ENCODE measurements at places on chromosomes 16 and 17.
A peak's percentile ranks its signal among the peaks of the same experiment; 100 is the strongest.

GRCh38 chr17:74677558-74678466 is 34.9 kb downstream of the CD300LF start:
- no peak overlapping the region for H3K4me3 ChIP-seq
- H3K27ac ChIP-seq = no peak overlapping the region
- peaks cover 5% of the 10 kb centered on the region for H3K4me1 ChIP-seq
- no peaks in the 10 kb centered on the region for H3K36me3 ChIP-seq
- H3K27me3 ChIP-seq = peaks cover 29% of the 10 kb centered on the region

- no peaks in the 10 kb centered on the region for H3K27me3 ChIP-seq
- H3K27ac ChIP-seq = peak overlapping the region; percentile 94
- DNase-seq = no peak
These were observed 943 bp upstream of the PIP4K2B start for GRCh38 chr17:38800237-38800760.

DNA sequence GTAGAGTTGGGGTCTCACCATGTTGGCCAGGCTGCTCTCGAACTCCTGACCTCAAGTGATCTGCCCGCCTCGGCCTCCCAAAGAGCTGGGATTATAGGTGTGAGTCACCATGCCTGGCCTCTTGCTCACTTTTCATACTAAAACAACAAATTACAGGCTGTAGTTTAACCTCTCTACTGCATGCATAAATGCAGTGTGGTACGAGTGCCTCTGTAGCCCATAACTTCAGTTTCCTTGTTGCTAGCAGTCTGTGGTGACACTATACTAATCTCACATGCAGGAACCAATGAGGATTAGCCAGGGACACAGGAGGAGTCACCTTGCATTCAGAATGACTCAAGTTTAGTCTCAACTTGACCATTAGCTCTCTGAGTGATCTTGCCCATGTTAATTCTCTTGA is 20.1 kb downstream of the HMOX2 start:
- H3K4me1 ChIP-seq = peaks cover 16% of the 10 kb centered on the region
- no peak for DNase-seq
- no peaks in the 10 kb centered on the region for H3K27me3 ChIP-seq
- no peak overlapping the region for H3K4me3 ChIP-seq
- H3K36me3 ChIP-seq = no peaks in the 10 kb centered on the region

DNA sequence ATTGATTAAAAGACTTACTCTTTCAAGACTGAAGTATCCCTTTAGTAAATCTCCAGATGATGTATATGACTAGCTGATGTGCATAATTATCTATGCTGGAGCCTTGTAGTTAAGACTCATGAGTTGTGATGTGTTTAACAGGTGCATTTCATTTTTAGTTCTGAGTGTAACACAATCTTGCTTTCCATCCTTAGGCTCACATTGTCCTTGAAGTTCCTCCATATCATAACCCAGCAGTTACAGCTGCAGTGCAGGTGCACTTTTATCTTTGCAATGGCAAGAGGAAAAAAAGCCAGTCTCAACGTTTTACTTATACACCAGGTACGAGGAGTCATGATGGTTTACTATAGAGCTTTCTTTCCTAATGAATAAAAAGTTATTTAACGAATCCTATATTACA is 52.9 kb downstream of the ESRP2 start:
- peaks cover 15% of the 10 kb centered on the region for H3K36me3 ChIP-seq
- H3K27me3 ChIP-seq = no peaks in the 10 kb centered on the region
- H3K27ac ChIP-seq = no peak overlapping the region
- no peak for DNase-seq
- H3K4me3 ChIP-seq = no peak overlapping the region

GRCh38 chr17:37446027-37446426 is 39.3 kb downstream of the TADA2A start:
- DNase-seq = no peak
- no peak overlapping the region for H3K4me3 ChIP-seq
- H3K27me3 ChIP-seq = no peaks in the 10 kb centered on the region

- H3K36me3 ChIP-seq = no peaks in the 10 kb centered on the region
- H3K27me3 ChIP-seq = peaks cover 35% of the 10 kb centered on the region
- H3K4me1 ChIP-seq = peaks cover 23% of the 10 kb centered on the region
These were observed 2.2 kb upstream of the RPL38 start for GRCh38 chr17:74201250-74201649.

DNA sequence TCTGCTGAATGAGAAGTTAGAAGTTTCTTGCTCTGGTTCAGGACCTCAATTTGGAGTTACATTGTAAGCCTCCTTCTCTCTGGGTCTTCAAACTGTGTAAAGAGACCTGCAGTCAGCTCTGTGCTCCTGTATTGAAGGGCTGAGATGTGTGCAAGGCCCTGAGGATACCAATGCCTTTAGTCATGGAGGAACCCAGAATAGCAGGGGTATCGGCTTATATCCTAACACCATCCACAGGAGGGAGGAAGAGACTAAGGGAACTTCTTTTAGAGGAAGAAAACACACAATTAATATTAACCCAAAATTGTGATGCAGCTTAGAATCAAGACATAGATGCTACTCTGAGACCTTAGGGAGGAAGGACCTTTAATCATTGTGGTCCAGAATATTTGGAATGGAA is 36.5 kb downstream of the GLP2R start:
- no peak for DNase-seq
- H3K4me3 ChIP-seq = no peak overlapping the region
- no peak overlapping the region for H3K27ac ChIP-seq
- H3K27me3 ChIP-seq = no peaks in the 10 kb centered on the region
- H3K4me1 ChIP-seq = no peaks in the 10 kb centered on the region

DNA sequence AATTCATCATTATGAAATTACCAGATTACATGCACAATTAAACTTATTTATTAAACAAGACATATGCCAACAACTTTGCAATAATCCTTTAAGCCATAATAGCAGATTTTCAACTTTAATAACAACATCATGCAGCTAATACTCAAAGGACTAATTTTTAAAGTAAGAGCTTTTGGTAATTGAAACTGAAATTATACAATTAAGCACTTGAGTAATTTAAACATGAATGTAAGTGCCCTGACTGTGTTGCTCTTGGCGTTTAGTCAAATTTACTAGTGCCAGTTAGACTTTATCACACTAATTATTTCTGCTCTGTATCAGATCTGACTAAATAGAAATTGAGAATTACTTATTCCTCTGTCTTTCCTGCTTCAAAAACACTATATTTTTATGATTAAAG is 46.8 kb upstream of the PSMD7 start:
- H3K27me3 ChIP-seq = peaks cover 6% of the 10 kb centered on the region
- H3K36me3 ChIP-seq = no peaks in the 10 kb centered on the region
- no peak overlapping the region for H3K27ac ChIP-seq
- DNase-seq = no peak

DNA sequence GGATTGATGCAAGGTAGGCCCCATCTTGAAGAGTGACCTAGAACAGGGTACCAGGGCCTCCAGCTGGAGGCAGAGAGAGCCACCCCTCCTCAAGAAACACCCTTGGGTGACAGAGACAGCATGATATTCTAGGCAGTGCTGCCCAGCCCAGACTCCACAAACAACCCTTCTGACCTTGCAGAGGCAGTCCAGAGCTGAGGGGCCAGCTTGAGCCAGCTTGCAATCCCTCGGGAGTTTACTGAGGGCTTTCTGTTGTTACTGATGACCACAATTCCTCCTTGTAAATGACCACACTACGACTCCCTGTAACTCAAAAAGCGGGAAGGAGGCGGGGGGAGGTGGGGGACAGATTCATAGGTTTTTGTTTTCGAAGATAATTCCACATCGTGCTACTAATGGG is 18.6 kb upstream of the MNT start:
- H3K36me3 ChIP-seq = peaks cover 8% of the 10 kb centered on the region
- peaks cover 26% of the 10 kb centered on the region for H3K4me1 ChIP-seq
- DNase-seq = no peak
- peak overlapping the region; percentile 49 for H3K27ac ChIP-seq
- no peak overlapping the region for H3K4me3 ChIP-seq

GRCh38 chr17:68910789-68911431 is 44.3 kb downstream of the ABCA8 start:
- H3K4me3 ChIP-seq = no peak overlapping the region
- H3K27me3 ChIP-seq = no peaks in the 10 kb centered on the region
- H3K27ac ChIP-seq = peak overlapping the region; percentile 59
- DNase-seq = no peak
- no peaks in the 10 kb centered on the region for H3K36me3 ChIP-seq
